ENCODE measurements at places on chromosomes 5 and 9. TPM values are rescaled to one million over a fixed set of nuclear protein-coding genes. Genes with fewer than 3 reads are reported as not detected.

GRCh38 chr5:176771102-176771845, 39.1 kb upstream of the UNC5A start:
- H3K36me3 ChIP-seq: no peaks in the 10 kb centered on the region
- H3K4me1 ChIP-seq: no peaks in the 10 kb centered on the region
- H3K27me3 ChIP-seq: peaks cover 24% of the 10 kb centered on the region
- DNase-seq: no peak
- no peak overlapping the region for H3K4me3 ChIP-seq

Gene NAA35
- total RNA-seq: 12.2 TPM

DNA sequence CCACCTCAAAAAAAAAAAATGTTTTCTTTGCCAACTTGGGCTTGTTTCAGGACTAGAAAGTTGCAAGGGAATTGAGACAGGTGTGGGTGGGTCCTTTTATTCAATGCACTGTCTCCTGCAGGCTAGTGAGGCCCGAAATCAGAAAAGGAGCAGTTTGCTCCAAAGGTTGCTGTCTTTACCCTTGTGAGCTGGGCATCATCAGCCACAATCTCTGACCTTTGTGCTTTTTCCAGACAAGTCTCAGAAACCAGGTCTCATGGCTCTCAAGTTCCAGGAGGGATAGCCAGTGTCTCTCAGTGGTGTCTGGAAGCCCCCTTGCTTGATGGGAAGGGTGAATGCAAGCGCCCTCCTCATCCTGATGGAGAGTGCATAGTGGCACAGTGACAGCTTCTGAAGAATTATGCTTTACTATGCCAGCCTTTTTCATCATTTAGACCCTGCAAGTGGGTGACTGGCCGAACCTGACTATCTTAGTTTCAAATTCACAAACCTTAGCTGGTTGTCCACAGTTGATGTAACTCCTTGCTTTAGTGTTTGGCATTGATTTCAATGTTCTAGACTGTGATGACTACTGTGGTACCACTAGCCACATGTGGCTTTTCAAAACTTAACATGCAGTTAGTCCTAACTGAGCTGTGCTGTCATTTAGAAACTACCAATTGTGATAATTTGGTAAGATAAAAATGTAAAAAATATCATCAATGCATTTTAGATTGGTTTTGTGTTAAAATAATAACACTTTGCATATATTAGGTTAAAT, 468.6 kb downstream of the GADD45G start:
- H3K36me3 ChIP-seq: no peaks in the 10 kb centered on the region
- DNase-seq: no peak
- peaks cover 5% of the 10 kb centered on the region for H3K27me3 ChIP-seq
- H3K4me1 ChIP-seq: no peaks in the 10 kb centered on the region
- H3K27ac ChIP-seq: no peak overlapping the region

DNA sequence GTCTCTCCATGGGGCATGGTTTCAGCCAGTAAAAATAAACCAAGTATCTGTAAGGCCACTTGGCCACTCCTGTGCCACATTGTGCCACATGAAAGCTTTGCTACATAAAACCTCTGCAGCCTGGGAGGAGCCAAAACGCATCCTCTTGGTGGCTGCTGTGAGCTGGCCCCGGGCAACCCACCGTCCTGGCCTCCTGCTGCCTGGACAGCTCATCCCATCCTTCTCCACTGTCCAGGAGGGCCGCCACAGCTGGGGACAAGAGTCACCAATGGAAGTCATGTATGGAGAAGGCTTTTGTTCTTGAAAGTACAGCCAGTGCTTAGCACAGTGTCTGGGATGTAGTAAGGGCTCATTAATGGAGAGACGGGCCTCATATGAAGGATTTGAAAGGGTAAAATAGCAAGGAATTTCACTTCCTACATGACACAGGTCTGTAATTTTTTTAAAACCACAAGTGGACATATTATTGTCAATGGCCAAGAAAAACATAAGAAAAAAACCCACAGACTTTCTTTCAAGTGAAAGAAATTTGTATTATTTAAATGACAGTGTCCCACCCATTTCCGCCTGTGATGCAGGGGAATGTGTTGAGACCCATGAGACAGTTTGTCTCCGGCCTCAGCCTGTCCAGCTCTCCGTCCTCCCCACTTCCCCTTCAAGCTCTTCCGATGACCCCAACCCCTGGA, 6.6 kb downstream of the PTGES start:
- DNase-seq: no peak
- no peaks in the 10 kb centered on the region for H3K27me3 ChIP-seq
- H3K27ac ChIP-seq: no peak overlapping the region
- H3K36me3 ChIP-seq: no peaks in the 10 kb centered on the region

DNA sequence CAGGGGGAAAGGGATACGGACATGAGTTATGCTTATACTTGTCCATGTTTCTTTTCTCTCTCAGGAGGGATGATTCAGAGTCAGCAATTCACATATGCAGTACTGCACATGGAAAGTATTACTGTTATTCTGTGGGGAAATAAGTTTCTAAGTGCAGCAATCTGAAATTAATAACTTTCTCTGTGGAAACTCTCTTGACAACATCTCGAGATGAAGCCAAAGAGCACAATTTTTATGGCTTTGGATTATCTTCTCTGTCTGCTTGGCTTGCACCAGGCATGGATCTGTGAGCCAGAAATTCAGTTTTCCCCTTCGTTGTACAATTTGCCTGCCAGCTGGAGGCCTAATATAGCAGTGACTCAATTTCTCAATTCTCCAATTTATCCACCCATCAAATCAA, 2.5 kb upstream of the NDFIP1 start:
- peaks cover 10% of the 10 kb centered on the region for H3K4me1 ChIP-seq
- no peak overlapping the region for H3K27ac ChIP-seq
- DNase-seq: no peak
- H3K4me3 ChIP-seq: no peak overlapping the region

Gene DAPK1
- total RNA-seq: not detected

DNA sequence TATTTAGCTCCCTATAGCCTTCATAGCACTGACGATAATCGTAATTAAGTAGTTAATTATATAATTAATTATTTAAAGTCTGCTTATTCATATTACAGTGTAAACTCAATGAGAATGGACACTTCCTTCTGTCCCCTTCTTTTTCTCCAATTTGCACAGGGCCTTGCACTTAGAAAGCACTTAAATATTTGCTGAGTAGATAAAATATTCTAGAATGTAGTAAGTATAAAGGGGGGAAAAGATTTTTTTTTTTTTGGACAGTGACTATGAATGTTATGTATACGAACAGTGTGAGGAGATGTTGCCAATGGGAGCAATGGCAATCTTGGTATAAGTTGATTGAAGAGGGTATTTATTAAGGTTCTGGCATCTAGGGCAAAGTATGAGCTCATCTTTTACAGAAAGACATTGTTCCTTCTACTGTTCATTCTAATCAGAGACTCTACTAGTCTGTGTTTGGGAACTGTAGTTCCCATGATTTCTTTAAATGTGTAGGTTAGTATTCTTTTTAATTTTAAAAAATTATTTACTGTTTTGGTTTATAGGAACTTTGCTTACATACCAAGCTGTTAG, 49.4 kb downstream of the YTHDC2 start:
- H3K27ac ChIP-seq: no peak overlapping the region
- H3K4me1 ChIP-seq: no peaks in the 10 kb centered on the region
- DNase-seq: no peak

Gene PCDHA5
- total RNA-seq: 1.3 TPM

Gene CAMK2A
- total RNA-seq: 0.15 TPM

- no peaks in the 10 kb centered on the region for H3K36me3 ChIP-seq
- peaks cover 35% of the 10 kb centered on the region for H3K4me1 ChIP-seq
- H3K27me3 ChIP-seq: no peaks in the 10 kb centered on the region
- peak overlapping the region; percentile 43 for H3K4me3 ChIP-seq
- DNase-seq: peak; percentile 93
- peak overlapping the region; percentile 89 for H3K27ac ChIP-seq
These were observed 88.7 kb downstream of the BASP1 start for GRCh38 chr5:17305964-17306725.

GRCh38 chr5:174358276-174358675, 312.8 kb downstream of the NSG2 start:
- H3K4me3 ChIP-seq: no peak overlapping the region
- DNase-seq: no peak
- no peak overlapping the region for H3K27ac ChIP-seq

- no peaks in the 10 kb centered on the region for H3K36me3 ChIP-seq
- H3K4me3 ChIP-seq: no peak overlapping the region
- no peaks in the 10 kb centered on the region for H3K4me1 ChIP-seq
- H3K27me3 ChIP-seq: peaks cover 27% of the 10 kb centered on the region
These were observed 29.7 kb downstream of the PDE4D start for GRCh38 chr5:59863777-59864176.

Gene CFAP157
- total RNA-seq: not detected

Gene ZNF189
- 4.8 TPM for total RNA-seq

DNA sequence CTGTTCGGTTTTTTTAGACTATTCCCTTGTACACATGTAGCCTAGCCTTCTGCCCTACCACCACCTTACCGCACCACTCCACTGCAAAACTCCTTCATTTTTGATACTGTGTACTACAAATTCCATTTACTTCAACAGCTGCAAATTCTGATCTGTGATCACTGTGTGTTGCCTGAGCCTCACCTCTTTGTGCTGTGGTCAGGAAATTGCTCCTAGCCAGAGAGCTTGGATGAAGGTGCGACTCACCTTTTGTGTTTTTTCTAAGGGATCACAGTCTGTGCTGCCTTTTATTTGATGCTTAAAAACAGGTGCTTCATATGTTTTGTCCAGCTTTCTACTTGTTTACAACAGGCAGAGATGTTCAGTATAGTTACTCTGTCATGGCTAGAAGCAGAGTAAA, 31.5 kb downstream of the CSNK1G3 start:
- H3K27ac ChIP-seq: no peak overlapping the region
- no peaks in the 10 kb centered on the region for H3K27me3 ChIP-seq
- H3K4me1 ChIP-seq: peaks cover 17% of the 10 kb centered on the region
- DNase-seq: no peak

DNA sequence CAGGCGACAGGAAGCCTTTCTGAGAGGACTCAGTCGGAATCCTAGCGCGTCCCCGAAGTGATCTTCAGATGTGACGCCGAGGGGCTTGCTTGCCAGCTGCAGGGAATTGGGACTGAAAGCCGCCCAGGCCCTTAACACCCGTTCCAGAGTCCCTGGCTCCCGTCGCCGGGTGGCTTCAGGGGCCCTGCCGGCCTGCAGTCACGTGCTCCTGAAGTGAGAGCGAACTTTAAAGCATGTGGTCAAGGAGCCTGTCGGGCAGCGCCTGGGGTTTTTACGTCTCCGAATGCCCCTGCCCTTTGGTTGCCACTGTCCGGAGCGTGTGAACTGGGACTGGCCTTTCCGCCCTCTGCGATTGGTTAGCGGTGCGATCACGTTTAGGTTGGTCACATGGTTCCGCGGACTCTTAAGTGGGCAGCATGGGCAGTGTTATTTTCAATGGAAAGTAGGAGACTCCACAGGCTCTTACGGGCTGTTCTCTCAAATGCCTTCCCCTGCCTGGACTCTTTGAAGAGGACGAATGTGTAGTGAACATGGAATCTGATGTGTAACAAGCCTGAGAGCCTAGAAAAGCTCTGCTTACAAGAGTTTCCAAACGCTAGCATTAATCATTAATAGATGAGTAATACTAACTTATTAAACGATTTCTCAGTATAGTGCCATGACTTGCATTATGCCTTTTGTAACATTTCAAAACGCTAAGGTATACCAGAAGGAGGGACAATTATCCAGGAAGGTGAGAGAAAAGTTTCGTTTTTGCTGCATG, 1.9 kb downstream of the VLDLR start:
- no peak for DNase-seq
- H3K4me1 ChIP-seq: no peaks in the 10 kb centered on the region
